Osteoblast (primary cell): ENCODE measurements at places on chromosomes 5 and 9.

DNA sequence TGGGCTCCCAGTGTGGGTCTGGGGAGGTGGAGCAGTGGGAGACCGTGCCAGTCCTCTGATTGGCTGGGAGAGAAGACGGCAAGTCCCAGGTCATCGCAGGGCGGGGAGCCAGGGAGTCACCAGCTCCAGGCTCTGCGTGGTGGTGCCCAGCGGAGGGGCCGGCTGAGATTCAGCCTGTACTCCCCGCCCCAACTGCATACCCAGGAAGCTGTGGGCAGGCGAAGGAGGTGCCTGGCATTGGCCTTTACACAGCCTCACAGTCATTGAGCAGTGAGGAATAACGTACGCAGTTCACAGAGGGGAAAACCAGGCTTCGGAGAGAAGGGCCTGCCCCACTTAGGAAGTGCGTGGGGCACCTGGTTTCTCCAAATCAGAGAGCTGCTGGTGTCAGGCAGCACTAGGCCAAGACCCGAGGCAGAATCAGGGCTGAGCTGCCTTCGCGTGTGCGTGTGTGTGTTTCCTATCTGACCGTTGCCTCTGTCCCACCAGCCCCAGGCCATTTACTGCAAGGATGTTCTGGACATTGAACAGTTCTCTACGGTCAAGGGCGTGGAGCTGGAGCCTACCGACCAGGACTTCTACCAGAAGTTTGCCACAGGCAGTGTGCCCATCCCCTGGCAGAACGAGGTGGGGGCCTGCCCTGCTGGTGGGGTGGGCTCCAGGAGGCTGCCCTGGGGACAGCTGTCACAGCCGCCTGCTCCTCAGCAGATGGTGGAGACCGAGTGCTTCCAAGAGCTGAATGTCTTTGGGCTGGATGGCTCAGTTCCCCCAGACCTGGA lies 6.2 kb upstream of the PRR7 start:
- no peak overlapping the region for H3K27ac ChIP-seq
- peak; percentile 51 for DNase-seq
- no peak overlapping the region for H3K4me3 ChIP-seq
- H3K36me3 ChIP-seq: peaks cover 9% of the 10 kb centered on the region
- H3K4me1 ChIP-seq: no peaks in the 10 kb centered on the region

GRCh38 chr9:79507801-79508200 lies 64.0 kb upstream of the TLE4 start:
- no peak overlapping the region for H3K4me3 ChIP-seq
- no peak overlapping the region for H3K27ac ChIP-seq
- no peaks in the 10 kb centered on the region for H3K4me1 ChIP-seq
- DNase-seq: no peak

- H3K36me3 ChIP-seq: no peaks in the 10 kb centered on the region
- H3K27ac ChIP-seq: no peak overlapping the region
- H3K27me3 ChIP-seq: peaks cover 6% of the 10 kb centered on the region
- DNase-seq: peak; percentile 39
- no peak overlapping the region for H3K4me3 ChIP-seq
Observed at GRCh38 chr9:126545106-126545505, 68.6 kb upstream of the LMX1B start.

DNA sequence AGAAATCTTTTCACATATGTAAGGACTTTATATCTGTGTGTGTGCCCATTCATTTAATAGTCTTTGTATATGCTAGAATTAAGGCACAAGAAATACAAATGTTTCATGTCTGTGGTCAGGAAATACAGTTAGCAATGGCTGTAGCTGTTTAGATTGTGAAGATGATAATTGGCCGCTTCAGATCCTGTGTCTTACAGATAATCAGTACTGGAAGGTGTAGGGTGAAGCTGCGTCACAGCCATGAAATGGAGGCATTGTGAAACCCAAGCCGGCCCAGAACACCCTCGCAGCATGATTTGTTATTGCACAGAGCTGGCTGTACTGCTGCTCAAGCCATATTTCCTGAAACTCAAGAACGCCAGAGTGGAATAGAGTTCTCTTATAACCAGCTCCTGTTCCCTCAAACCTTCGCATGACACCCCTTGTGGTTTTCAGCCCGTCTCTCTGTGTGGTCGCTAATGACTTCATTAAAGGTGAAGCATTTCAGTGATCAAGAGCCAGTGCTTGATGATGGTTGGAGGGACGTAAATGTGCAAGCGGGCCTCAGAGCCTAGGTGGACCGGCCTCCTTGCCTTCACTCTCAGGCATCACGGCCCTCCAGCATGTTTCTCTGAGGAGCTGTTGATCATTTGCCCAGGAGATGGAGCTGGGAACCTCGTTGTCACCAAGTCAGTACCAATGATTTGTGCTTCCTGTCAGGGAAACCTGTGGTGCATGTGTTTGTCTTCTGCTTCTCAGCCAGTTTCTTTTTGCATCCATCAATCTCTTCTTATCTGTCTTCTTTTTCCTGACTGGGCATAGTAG lies 80.1 kb downstream of the F2RL2 start:
- no peak overlapping the region for H3K27ac ChIP-seq
- DNase-seq: no peak
- H3K4me1 ChIP-seq: no peaks in the 10 kb centered on the region
- peaks cover 6% of the 10 kb centered on the region for H3K27me3 ChIP-seq
- no peak overlapping the region for H3K4me3 ChIP-seq
- H3K36me3 ChIP-seq: no peaks in the 10 kb centered on the region

- H3K4me1 ChIP-seq: no peaks in the 10 kb centered on the region
- H3K4me3 ChIP-seq: no peak overlapping the region
- H3K36me3 ChIP-seq: no peaks in the 10 kb centered on the region
- H3K27ac ChIP-seq: no peak overlapping the region
- DNase-seq: no peak
- no peaks in the 10 kb centered on the region for H3K27me3 ChIP-seq
Observed at GRCh38 chr9:20270161-20270560, 352.1 kb downstream of the MLLT3 start.

DNA sequence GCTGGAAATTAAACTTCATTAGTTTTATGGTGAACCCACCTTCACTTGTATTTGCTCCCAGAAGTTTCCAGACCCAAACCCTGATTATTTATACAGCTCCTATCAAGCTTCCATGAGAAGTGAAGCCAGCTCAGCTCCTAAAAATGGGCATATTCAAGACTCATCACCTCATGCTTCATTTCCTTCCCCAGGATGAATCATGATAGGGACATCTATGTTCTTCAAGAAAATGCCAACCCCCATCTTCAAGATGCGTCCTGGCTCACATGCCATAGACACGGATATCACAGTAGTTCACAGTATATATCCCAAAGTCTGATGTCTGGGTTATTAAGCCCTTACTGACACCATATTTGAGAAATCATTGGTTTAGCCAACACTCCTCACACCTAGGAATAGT lies 217.6 kb downstream of the NPR3 start:
- H3K27me3 ChIP-seq: no peaks in the 10 kb centered on the region
- DNase-seq: peak; percentile 36
- no peaks in the 10 kb centered on the region for H3K36me3 ChIP-seq
- no peak overlapping the region for H3K4me3 ChIP-seq
- no peak overlapping the region for H3K27ac ChIP-seq
